Gastroesophageal sphincter (tissue), 4 donors: ENCODE measurements at places on chromosomes 2 and 18.

GRCh38 chr2:183214680-183215079 lies 90.4 kb downstream of the NUP35 start:
- ATAC-seq, result no peak

GRCh38 chr18:43805646-43806194 lies 528.4 kb upstream of the SYT4 start:
- no peak for ATAC-seq

DNA sequence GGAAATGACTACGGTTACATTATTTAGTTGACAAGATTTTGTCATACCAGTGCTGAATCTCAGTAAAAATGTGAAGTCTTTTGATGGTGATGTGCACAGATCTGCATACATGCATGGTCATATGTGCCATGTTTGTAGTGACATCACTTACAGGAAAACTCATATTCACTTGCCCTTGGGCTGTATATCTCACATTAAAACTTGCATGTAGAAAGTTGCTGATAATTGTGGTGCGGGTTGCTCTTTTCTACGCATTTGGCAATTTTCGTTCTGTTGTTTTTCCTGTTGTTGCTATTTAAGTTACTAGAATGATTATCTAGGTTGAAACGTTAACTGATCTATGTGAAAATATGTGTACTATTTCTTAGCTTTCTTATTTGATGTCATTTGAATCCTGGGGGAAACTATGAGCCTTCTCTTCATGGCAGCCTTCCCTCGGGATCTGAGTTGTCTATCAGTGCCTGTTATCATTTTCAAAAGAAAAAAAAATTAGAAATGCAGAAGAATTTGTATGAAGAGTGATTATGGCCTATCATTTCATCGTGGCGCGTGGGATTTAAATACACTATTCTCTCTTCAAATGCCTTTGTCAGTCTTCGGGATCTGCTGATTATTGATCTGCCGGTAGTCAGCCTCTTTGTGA lies 296.6 kb downstream of the TMX3 start:
- ATAC-seq, result no peak

GRCh38 chr2:24521975-24522639 lies 31.1 kb downstream of the NCOA1 start:
- no peak for ATAC-seq

GRCh38 chr2:43144263-43144662 lies 82.1 kb downstream of the ZFP36L2 start:
- no peak for ATAC-seq

DNA sequence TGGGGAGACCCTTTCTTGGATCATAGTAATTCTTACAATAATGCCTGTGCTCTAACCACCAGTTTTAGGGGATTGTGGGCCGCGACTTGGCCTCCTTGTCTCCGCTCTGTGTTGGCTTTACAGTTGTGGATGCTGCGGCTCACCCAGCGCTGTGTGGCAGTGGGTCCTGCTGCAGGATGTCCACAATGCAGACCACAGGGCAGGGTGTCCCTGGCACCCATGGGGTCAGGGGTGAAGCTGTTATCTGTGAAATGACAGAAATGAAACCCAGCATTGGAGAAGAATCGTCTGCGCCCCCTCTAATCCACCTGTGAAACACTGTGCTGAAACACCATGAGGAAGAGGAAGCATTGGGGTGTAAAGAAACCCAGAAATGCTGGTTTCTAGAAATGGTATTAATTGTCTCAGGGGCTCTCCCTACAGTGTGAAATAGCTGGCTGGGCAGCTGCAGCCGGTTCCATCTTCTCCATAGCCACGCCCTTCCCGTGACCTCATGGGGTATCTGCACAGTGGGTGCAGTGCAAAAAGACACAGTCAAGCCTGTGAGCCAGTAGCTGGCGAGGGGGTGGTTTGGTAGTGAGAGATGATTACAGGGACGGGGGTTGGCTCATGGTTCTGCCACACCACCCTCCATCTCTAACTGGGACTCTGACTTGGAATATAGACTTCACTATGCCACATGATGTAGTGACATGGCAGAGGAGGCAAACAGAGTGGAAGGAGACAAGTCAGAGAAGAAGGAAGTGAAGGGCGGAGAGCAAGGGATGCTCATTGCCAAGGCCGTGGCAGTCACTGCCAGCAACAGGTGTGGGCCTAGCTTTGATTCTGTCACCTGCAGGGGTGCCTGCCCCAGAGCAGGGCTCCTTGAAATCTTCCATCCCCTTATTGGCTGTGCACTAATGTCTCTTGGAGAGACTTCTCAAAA lies 16.2 kb downstream of the INPP4A start:
- ATAC-seq, result no peak

GRCh38 chr2:64613276-64613675 lies 40.4 kb downstream of the SERTAD2 start:
- ATAC-seq, result no peak

- ATAC-seq, result no peak
Measured at GRCh38 chr2:181036848-181037603, 56.6 kb downstream of the UBE2E3 start.

- no peak for ATAC-seq
Measured at GRCh38 chr2:215022910-215023309, 115.5 kb downstream of the ABCA12 start.

DNA sequence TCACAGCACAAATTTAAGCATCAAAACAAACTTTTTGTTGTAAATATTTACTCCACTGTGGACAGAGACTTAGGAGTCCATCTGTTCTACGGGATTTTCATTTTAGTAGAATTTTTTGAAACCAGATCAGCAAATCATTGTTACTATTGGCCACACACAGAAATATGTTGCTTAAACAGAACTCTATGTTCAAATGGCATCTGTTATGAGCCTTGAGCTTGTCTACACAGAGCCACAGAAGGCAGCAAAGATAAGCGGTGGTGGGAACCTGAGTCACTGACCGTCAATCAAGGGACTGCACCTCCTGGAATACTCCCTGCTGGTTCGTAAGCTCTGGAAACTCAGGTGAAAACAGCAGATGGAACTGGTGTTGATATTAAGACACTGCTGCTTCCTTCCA lies 156.8 kb downstream of the TMEM200C start:
- no peak for ATAC-seq

- peak; percentile 2 for ATAC-seq
Measured at GRCh38 chr2:222320436-222321395, 21.9 kb upstream of the PAX3 start.

GRCh38 chr2:200383380-200384110 lies 77.1 kb downstream of the SPATS2L start:
- peak; percentile 51 for ATAC-seq

GRCh38 chr18:58087928-58088690 lies 44.1 kb downstream of the NEDD4L start:
- no peak for ATAC-seq

- no peak for ATAC-seq
Measured at GRCh38 chr18:51425475-51425874, 228.0 kb upstream of the MEX3C start.

- ATAC-seq, result no peak
Measured at GRCh38 chr2:124001696-124002430, 23.2 kb upstream of the CNTNAP5 start.

DNA sequence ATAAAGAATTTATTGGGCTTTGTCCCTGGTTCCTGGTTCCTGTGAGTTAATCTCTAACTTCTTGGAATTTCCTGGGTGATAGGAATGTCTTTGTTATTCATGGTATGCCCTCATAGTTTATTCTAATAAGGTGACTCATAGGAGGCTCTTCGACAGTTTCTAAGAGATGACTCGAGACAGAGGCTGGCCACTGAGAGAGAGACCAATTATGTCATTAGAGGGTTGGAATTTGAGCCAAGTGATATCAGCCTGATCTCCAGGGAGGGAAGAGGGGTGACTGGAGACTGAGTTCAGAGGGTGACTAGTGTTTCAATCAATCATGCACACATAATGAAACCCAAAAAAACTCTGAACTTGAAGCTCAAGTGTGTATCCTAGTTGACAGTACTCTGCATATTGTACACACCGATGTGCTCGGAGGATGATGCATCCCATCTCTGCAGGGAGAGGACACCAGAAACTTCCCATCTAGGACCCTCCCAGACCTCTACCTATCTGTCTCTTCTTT lies 185.7 kb downstream of the MTCL1 start:
- ATAC-seq, result peak; percentile 57

- no peak for ATAC-seq
Measured at GRCh38 chr2:166610180-166610912, 116.3 kb upstream of the SCN7A start.

DNA sequence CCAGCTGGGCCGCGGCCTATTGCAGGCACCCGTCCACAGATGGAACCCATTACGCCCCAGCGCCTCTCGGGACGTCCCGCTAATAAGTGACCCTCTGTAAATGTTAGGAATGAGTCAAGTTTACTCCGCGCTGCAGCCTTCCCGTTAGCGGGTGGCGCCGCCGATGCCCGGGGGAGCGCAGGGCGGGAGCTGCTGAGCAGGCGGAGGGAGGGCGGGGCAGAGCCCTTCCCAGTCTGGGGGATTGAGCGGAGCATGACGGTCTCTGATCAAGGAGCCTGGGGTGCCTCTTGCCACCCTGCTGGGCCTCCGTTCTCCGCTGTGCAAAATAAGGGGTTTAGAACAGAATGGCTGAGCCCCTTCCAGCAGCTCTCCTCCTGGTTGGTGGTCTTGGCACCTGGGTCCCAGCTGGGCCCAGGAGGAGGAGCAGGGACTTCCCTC lies 10.5 kb downstream of the CROCC2 start:
- peak; percentile 63 for ATAC-seq

GRCh38 chr2:73984922-73985307 lies 205 bp downstream of the TET3 start:
- ATAC-seq, result peak; percentile 44

- ATAC-seq, result no peak
Measured at GRCh38 chr2:160270571-160271113, 70.6 kb upstream of the ITGB6 start.

DNA sequence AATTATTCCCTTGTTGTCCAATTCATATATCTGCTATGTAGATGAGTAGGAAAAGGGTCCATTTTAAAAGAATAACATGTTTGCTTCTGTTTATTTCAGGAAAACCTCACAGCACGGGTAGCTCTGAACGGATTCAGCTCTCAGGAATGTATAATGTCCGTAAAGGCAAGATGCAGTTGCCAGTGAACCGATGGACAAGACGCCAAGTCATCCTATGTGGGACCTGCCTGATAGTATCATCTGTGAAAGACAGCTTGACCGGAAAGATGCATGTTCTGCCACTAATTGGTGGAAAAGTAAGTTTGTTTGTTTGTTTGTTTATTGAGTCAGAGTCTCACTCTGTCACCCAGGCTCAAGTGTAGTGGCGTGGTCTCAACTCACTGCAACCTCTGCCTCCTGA lies 114.6 kb downstream of the PHLPP1 start:
- no peak for ATAC-seq

DNA sequence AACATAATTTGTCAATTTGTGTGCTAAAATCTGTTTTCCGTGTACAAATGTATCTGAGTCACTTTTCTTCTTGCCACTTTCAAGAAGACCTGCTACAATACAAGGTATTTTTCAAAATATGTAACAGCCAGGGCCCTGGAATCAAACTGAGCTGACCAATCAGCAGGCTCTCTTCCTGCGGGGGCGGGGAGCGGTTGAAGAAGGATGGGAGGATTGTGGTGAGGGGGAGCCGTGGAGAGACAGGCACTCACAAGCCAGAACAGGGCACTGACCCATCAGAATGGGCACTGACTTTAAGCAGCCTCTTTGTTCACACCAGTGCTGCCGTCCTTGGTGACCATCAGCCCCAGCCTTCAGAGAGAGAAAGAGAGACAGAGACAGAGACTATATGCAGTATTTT lies 40.6 kb upstream of the CCNYL1 start:
- no peak for ATAC-seq

GRCh38 chr2:240401781-240402551 lies 33.5 kb upstream of the GPC1 start:
- ATAC-seq, result no peak

DNA sequence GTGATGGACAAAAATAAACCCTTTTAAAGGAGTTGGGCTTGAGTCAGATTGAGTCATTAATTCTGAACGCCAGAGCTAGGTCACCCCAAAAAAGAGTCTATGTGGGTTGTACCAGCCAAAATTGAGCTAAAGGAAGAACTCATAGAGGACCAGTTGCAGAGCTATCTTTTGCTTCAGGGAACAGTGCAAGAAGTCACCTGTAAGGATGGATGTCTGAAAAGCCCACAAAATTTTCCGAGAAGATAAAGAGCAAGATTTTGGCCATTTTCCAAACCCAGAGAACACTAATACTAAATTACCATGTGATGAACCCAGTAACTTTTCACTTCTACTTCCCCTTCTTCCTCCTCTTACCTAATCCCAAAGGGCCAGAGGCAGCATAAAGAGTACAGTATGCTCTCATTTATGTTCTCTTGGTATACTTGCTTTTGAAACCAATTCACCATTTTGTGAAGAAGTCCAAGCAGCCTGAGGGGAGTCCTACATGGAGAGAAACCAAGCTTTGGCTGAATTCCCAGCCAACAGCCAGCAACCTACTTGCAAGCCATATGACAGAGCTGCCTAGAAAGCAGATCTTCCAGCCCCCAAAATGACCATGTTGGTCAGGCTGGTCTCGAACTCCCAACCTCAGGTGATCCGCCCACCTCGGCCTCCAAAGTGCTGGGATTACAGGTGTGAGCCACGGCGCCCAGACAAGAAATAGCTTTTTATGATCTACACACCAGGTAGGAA lies 551.7 kb downstream of the SATB2 start:
- ATAC-seq, result no peak

GRCh38 chr2:200156166-200156835 lies 150.2 kb upstream of the SPATS2L start:
- peak; percentile 85 for ATAC-seq

GRCh38 chr2:26845021-26845420 lies 2.9 kb upstream of the DPYSL5 start:
- no peak for ATAC-seq

GRCh38 chr2:75499534-75499933 lies 61.2 kb downstream of the EVA1A start:
- no peak for ATAC-seq

- ATAC-seq, result no peak
Measured at GRCh38 chr2:30233271-30234009, 2.1 kb downstream of the LBH start.

DNA sequence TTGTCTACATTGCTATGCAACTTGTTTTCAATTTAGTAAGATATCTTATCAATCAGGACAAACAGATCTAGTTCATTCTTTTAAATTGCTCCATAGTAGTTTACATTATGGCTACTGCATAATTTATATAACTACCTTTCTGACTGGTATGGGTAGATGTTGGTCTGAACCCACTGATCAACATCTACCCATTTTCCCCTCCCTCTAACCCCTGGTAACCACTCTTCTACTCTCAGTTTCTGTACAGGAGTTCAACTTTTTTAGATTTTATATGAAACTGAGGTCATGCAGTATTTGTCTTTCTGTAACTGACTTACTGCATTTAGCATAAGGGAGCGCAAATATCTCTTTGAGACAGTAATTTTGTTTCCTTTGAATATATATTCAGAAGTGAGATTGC lies 73.2 kb downstream of the ITSN2 start:
- ATAC-seq, result no peak

- no peak for ATAC-seq
Measured at GRCh38 chr2:240244543-240244942, 104.1 kb upstream of the OTOS start.
